A172 (cell line): ENCODE measurements at places on chromosomes 2 and 18. TPM values are rescaled to one million over a fixed set of nuclear protein-coding genes. Genes with fewer than 3 reads are reported as not detected.

- DNase-seq = no peak
These were observed 85.3 kb downstream of the CAPN13 start for GRCh38 chr2:30721668-30722647.

DNA sequence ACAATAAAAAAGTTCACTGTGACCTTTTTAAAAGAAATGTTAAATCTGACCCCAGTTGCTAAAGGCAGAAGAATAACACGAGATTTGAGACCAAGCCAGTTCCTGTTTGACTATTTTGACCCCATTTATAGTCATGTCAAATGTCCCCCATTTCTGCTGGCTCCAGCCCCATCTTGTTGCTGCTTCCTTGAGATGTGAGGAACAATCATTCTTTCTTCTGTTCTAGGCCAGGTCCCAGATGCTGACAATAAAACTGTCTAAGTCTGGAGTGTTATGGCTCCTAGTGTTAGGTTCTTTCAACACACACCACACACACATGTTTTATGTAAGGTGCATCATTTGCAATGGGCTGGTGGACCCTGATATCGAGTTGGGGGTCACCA is 92.0 kb upstream of the CYP1B1 start:
- no peak for DNase-seq

DNA sequence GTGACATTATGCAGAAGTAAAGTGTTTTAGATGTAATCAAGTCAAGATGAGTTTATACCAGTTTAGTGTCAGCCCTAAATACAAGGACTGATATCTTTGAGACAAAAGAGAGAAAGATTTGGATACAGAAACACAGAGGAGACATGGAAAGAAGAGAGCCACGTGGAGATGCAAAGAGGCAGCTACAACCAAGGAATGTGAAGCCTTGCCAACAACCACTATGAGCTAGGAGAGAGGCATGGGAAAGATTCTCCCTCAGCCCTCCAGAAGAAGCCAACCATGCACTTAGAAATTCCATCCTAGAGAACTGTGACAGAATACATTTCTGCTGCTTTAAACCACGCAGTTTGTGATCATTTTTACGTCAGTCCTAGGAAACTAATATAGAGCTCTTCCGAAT is 217.2 kb downstream of the DOK6 start:
- no peak for DNase-seq

MYO3B gene
- total RNA-seq = 0.03 TPM in 1 of 2 replicates, not detected in the other

CASP8 gene
- 68.6 and 101 TPM in 2 replicates for total RNA-seq

DNA sequence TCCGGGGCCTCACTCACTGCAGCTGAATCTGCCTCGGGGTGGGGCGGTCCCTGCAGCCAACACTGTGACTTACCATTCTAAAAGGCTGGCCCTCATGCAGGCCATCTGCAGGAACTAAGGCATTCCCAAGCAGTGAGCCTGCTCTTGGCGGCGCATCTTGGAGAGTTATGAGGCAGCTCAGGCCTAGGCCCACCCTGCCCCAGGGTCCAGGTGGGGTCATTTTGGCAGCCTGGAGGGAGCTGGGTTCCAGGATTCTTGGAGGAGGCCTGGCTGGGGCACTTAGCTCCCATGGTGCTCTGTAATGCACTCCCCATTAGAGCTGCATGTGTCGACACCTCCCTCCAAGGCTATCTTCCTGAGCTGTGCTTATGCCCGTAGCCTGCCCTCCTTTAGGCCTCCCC is 14.8 kb upstream of the BIN1 start:
- DNase-seq = no peak

ZNF385B gene
- 0.22 TPM in 1 of 2 replicates, not detected in the other for total RNA-seq

DNA sequence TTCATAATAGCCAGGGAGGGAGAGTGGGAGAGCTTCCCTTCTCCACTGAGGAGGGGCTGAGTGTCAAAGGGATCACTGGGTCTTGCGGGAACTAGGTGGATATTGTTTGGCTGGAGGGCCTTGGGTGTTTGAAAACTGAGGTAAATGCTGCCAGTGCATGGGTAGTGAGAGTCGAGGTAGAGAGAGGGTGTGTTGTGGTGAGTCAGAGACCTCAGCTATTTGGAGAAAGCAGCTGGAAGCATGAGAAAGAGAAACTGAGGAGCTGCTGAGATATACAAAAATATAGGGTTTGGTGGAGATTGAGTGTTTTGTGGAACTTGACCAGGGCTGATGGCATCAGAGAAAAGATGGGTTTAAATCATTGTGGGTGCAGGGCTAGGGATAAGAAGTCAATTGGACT is 127.0 kb upstream of the CCDC195 start:
- no peak for DNase-seq

REG1B gene
- not detected in 2 replicates for total RNA-seq

DNA sequence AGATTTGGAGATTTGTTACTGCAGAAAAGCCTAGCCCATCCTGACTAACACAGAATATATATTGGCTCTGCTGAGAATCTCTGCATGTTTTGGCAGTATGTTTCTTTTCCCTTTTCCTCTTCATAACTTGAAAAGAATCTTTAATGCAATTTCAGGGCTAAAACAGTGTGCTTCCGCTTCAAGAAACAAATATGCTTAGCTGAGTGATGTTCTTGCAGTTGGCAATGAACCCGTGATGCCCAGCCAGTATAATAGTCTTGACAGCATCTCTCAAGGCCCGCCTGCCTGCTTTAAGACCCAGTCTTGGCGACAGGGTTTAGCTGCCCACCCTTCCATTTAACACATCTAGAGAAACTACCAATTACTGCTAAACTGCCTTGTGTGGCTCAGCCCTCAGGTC is 184.5 kb downstream of the INO80D start:
- no peak for DNase-seq

- no peak for DNase-seq
These were observed 129.5 kb upstream of the ALPP start for GRCh38 chr2:232249096-232249495.

GRCh38 chr2:125643128-125643527 is 1012.8 kb upstream of the GYPC start:
- DNase-seq = no peak
